Kidney capillary endothelial cell (primary cell): ENCODE measurements at places on chromosomes 4 and X.

- no peak for DNase-seq
These were observed 1.2 kb downstream of the MSN start for GRCh38 chrX:65668377-65669310.

GRCh38 chr4:99321241-99322191 is at the start of gene ADH1B:
Gene ADH1B (minus strand): TSS chr4:99321401. CDS start chr4:99321331, 70 bp downstream.
- DNase-seq: no peak

- no peak for DNase-seq
These were observed 165.9 kb upstream of the NDST4 start for GRCh38 chr4:115279330-115279729.

DNA sequence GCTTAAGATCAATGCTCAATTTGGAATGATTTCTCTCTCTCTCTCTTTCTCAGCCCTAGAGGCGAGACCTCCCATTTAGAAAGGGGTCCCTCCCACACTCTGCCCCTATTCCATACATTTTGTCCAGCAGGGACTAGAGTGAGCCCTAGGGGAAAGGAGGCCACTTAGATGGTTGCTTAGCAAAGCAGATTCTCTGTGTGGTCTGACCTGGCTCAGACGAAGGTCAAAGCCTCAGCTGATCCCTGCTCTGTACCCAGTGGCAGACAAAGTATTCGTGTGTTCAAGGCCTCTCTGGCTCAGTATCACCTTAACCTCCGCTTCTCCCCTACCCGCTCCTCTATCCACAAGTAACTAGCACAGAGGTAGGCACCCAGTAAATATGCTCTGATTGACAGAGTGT is 78.4 kb downstream of the HPRT1 start:
- no peak for DNase-seq

GRCh38 chr4:104763554-104764222 is 269.0 kb upstream of the CXXC4 start:
- no peak for DNase-seq

GRCh38 chr4:52560844-52561280 is 98.2 kb downstream of the USP46 start:
- no peak for DNase-seq

DNA sequence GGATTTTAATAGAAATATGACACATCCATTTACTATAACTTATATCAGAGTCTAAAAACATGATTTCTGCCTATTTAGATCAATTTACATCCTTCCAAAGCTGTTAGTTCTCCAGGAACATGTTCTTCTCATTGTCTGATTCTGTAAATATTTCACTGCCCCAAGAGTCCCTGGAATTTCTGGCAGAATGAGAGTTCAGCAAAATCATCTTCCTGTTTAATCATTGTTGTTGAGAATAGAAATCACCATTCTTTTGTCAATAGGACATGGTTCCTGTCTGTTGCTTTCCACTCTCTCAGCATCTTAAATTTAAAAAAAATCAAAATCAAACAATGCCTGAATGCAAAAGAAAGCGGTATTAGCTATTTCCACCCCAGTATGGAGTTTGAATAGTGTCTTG is 172.8 kb upstream of the FRMPD4 start:
- peak; percentile 48 for DNase-seq

- no peak for DNase-seq
These were observed 1.1 kb upstream of the STX18 start for GRCh38 chr4:4542774-4543485.

GRCh38 chr4:142598132-142598531 is 248.0 kb downstream of the INPP4B start:
- DNase-seq: no peak

DNA sequence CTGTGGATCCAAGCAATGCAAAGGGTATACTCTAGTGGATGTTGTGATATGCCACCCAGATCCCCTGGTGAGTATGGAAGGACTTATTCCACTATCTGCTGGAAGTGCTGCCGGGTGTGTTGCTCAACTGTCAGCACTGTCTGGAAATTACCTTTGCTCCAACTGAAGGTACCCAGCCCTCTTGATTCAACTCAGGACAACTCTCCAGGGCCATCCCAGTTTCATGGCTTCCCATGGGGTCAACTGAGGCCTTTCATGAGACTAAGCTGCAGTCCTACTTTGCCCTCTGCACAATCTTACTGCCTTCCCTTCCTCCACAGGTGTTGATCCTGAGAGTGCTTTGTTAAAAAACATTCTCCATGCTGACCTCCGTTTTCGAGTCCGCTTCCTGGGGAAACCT is 99.8 kb downstream of the SPRY1 start:
- no peak for DNase-seq

DNA sequence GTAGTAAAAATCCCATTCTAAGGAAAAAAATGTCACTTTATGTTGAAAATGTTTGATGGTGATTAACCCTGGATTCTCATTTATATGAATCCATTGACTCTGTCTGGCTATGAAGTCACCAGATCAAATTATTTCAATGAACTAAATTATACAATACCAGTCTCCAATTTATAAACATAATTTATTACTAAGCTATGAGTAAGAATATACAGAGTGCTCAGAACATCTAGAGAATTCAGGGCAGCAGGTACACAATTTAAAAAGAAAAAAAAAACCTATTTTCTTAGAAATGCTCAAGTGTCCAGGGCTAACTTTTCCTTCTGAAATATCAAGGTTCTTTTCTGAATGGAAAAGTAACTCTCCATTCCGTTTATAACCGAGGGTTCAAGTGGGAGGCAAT is 48.6 kb downstream of the VEGFC start:
- no peak for DNase-seq

- DNase-seq: no peak
These were observed 137.3 kb upstream of the ANXA10 start for GRCh38 chr4:167955006-167955405.

DNA sequence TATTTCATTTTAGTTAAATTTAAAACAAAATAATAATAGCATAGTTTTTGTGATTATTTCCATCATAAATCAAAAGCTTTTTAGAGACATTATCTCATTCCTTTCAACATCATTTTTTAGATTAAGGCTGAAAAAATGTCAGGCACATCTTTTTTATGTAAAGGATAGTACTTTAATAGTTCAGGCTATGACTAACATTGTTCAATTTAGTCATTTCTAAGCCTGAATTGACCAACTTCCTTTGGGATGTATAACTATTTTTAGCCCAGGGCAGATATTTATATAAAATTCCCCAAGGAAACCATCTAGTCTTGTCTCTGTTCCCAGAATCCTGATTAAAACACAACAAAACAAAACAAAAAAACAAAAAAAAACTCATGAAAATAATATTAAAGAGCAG is 145.6 kb upstream of the PCDH18 start:
- DNase-seq: peak; percentile 85

GRCh38 chrX:34279866-34280560 is 147.9 kb upstream of the FAM47A start:
- DNase-seq: no peak

DNA sequence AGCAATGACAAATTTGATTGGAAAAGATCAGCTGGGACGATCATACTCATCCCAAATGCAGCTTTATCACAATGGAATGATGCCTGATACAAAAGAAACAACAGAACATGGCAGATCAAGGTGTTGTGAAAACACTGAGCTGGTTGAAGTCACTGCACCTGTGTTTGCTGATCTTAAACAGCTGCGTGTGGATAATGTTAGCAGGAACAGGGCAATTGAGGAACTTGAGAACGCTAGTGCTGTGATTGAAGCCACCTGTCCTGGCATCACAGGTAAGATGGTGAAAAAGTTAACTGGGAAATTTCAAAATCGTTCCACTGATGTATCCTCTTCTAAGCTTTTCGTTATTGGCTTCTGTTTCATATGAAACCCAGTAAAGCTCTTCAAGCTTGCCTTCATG is 27.4 kb upstream of the SOD3 start:
- DNase-seq: no peak

DNA sequence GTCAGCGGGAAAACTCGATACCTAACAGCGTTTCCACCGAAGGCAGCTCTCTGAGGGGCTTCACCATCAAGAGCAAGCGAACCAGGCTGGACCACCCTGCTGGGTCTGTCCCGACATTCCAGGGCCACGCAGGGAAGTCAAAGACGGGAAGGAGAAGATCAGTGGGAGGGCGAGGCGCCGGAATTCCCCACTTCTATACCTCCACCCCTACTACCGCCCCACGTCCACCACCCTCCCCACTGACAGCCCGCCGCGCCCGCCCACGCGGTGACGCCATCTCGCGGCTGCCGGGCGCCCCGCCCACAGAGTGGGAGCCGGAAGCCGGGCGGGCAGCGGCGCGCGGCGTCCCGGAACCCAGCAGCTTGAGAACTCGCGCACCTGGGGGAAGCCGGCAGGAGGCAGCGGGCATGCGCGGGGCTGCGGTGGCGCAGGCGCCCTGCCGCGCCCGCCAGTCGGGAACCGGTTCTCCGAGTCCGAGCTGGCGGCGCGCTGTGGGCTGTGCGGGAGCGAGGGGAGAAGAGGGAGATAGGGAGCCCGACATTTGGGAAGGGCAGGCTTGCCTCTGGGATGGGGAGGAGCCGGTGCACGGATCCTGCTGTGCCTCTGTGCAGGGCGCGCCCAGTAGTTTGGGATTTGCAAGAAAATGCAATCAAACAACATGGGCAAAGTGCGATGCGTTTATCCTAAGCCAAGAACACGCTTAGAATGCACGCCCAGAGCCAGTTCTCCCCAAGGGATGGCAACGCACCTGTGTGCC is 3.2 kb upstream of the STIM2 start:
- DNase-seq: peak; percentile 75

DNA sequence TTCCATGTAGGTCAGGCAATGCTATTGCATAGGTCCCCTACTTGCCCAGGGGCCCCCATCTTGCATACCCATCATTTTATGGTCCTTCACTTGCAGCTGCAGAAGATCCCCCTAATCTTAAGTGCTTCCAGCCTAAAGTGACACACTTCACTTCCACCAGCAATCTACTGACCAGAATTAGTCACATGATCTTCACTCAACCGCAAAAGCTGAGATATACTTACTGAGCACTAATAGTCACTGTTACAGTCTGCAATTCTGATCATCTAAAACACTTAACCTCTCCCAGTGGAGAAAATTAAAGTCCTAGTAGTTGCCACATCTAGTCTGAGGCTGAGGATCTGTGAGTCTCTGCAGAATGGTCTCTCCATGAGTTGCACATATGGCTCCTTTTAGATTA is 82.1 kb downstream of the AREG start:
- DNase-seq: no peak

DNA sequence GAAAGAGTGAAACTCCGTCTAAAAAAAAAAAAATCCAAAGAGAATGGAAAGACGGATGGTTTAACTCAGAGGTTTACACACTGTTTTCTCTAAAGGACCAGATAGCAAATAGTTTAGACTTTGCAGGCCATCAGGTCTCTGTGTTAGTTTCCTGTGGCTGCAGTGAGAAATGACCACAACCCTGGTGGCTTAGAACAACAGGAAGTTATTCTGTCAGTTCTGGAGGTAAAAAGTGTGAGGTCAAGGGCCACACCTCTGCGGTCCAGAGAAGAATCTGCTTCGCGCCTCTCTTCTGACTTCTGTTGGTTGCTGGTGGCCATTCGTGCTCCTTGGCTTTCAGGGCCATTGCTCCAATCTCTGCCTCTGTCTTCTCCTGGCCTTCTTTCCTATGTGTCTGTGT is 76.9 kb downstream of the TENM3 start:
- DNase-seq: no peak
